NCI-H1417 treated with DMSO at 0.1 percent for 48 hours (cell line): ENCODE measurements at places on chromosomes 2 and 18.

GRCh38 chr2:95062242-95063085 is 37.0 kb downstream of the MAL start:
- DNase-seq = no peak

GRCh38 chr2:51258301-51258700 is 226.4 kb upstream of the NRXN1 start:
- no peak for DNase-seq

DNA sequence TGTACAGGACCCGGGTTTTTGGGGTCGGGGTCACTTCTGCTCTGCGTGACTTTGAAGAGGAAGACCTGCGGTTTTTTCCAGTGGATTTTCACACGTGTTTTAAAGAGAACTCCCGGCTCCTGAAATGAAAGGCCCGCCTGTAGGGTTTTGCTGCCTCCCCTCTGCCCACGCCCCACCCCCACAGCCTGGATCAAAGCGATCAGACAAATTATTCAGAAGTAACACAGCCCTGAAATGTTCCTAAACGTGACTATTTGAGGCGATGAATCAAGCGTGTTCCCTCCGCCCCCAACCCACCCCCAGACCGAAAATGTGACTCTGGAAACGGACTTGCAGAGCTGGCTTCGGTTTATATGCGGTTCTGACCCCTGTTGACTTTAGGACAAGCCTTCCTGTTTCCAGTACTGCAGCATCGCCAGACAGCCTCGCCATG is 28.7 kb upstream of the SMIM21 start:
- no peak for DNase-seq

GRCh38 chr2:157269922-157270321 is 12.4 kb downstream of the GALNT5 start:
- DNase-seq = no peak

GRCh38 chr2:46329803-46330775 is 32.9 kb downstream of the EPAS1 start:
- no peak for DNase-seq
